ENCODE measurements at places on chromosomes 4 and X. TPM values are rescaled to one million over a fixed set of nuclear protein-coding genes. Genes with fewer than 3 reads are reported as not detected.

HS3ST1 gene
- 2.5 TPM for total RNA-seq

SOX3 gene
- total RNA-seq, result not detected

DUX4 gene
- total RNA-seq, result not detected

RAB39B gene
- 0.13 TPM for total RNA-seq

CLIC2 gene
- total RNA-seq, result 2.4 TPM

TLR2 gene
- under 0.01 TPM for total RNA-seq

STK32B gene
- total RNA-seq, result 4.1 TPM

FRAS1 gene
- 0.37 TPM for total RNA-seq

PIN4 gene
- 23.3 TPM for total RNA-seq

PLAC1 gene
- total RNA-seq, result not detected

POU4F2 gene
- not detected for total RNA-seq

ENPEP gene
- total RNA-seq, result 0.50 TPM

SLC7A11 gene
- 50.8 TPM for total RNA-seq

EDA2R gene
- 8.3 TPM for total RNA-seq

VAMP7 gene
- 44.4 TPM for total RNA-seq
